Right renal cortex interstitium (tissue), 3 donors: ENCODE measurements at places on chromosomes 4 and X. TPM values are rescaled to one million over a fixed set of nuclear protein-coding genes. Genes with fewer than 3 reads are reported as not detected.

Gene CSAG3
- not detected for polyA plus RNA-seq

Gene SYN1
- polyA plus RNA-seq = 5.6 TPM

Gene IGSF1
- 23.6 TPM for polyA plus RNA-seq

Gene PTCHD1
- 0.46 TPM for polyA plus RNA-seq

Gene MAGEB17
- polyA plus RNA-seq = not detected

Gene FABP2
- polyA plus RNA-seq = 1.5 TPM

Gene HERC3
- polyA plus RNA-seq = 14.4 TPM

Gene P2RY10
- polyA plus RNA-seq = 0.26 TPM

Gene CLTRN
- polyA plus RNA-seq = 26.1 TPM

Gene MGARP
- polyA plus RNA-seq = 0.35 TPM

Gene TBX22
- polyA plus RNA-seq = 3.2 TPM

Gene PROM1
- 36.5 TPM for polyA plus RNA-seq

Gene BEX5
- polyA plus RNA-seq = 13.5 TPM

Gene IL2RG
- 1.4 TPM for polyA plus RNA-seq

Gene CYTL1
- 8.4 TPM for polyA plus RNA-seq

Gene TBC1D8B
- polyA plus RNA-seq = 5.2 TPM

Gene ANK2
- polyA plus RNA-seq = 69.2 TPM

Gene UNC5C
- 46.5 TPM for polyA plus RNA-seq

Gene FGFBP2
- 0.35 TPM for polyA plus RNA-seq

Gene SH3BP2
- 21.7 TPM for polyA plus RNA-seq

Gene HELT
- not detected for polyA plus RNA-seq

Gene WDR45
- polyA plus RNA-seq = 58.9 TPM
